Cerebellar nuclear complex (tissue), 1 donor: ENCODE measurements at places on chromosomes 1 and 21.

- DNase-seq, result no peak
Observed at GRCh38 chr1:242569867-242570266, 45.4 kb upstream of the PLD5 start.

DNA sequence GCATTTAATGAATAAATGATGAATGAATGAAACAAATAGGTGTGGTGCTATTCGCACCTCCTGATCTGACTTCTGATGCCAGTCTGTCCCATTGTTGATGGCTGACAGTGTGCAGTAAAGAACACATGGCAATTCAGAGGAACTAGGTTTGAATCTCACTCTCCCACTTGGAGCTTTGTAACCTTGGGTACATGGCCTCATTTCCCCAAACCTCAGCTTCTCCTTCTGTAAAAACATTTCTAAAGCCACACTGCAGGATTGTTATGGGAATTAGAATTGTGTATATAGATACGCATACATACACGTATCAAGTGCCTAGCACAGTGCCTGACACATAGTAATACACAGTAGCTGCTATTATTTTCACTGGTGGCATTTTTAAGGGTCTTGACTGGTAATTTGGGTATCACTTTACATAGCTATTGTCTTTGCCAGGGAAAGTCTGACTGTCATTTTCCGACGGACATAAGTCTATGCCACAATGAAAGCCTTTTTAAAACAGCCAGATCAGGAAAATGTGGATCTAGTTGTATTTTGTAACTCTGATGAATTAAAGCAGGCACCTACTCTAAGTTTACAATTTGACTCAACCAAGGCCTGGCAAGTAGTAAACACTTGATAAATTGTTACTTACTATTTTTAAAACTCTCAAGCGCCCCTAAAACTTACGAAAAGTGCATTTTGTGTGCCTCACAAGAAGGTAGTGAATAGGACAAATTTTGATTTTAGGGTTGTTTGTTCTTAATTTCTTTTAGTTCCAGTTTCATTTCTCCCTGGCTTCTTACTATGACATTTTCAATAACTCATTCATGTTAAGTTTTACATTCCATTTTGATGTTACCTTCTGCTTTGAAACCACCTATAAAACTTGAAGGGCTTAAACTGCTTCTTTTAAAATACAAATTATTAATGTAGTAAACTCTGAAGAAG, 164.4 kb downstream of the SDCCAG8 start:
- DNase-seq, result no peak

GRCh38 chr1:26828411-26828991, 2.0 kb downstream of the ZDHHC18 start:
- DNase-seq, result no peak

- no peak for DNase-seq
Observed at GRCh38 chr1:220250681-220251080, 21.6 kb downstream of the RAB3GAP2 start.

DNA sequence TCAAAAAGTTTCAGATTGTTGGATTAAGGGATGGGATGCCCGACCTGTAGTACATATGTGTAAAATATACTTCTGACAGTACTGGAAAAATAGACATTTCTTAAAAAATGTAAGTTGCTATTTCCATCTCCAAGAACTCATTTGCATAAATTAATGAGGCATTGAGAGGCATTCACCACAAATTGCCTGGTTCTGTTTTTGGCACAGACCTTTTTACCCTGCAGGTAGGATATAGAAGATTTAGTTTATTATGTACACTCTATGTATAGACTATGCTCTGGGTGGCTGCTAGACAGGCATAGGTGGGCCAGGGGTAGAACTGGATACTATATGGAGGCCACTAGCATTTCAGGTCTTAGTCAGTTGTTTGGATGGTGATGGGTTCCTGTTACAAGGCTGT, 8.0 kb downstream of the CCDC17 start:
- no peak for DNase-seq

- DNase-seq, result no peak
Observed at GRCh38 chr1:12453400-12454343, 164.3 kb downstream of the DHRS3 start.

DNA sequence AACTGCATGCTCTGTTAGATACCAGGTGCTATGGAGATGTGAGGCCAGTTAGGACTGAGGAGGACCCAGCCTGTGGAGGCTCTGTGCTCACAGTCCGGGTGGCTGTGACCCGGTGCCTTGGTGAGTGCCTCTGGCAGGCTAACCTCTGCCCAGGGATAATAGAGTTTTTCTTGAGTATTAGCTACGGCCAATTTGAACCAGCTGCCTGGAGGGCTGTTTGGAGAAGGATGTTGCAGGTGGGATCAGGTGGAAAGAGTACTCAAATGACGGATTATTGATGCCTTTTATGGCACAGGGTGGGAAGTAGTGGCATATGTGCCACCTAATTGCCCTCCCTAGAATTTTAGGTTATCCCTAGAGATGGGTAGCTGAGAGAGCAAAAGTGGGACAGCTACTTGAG, 182.7 kb downstream of the GRIK3 start:
- DNase-seq, result no peak

DNA sequence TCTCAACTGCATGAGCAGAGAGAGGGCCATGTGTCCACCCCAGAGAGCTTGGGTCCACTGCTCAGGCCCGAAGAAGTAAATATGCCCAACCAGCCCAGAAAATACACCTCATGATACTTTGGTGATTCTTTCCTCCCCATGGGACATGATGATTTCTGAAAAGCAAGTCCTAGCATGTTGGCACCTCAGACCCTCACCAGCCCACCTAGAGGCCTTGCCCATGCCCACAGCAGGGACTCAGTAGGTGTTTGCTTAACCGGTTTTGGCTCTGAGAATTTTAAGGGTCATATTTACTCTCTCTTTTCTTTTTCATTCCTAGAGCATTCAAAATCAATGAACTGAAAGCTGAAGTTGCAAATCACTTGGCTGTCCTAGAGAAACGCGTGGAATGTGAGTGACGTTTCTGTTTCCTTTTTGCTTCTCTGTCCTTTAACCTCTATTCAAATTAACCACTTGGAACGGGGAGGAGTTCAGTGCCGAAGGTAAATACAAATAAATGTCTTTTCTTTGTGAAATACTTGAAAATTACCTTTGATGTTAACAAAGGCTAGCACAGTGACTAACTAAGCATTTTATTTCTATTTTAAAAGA, 79.7 kb downstream of the PDE9A start:
- no peak for DNase-seq

- DNase-seq, result no peak
Observed at GRCh38 chr1:162284206-162284955, 92.3 kb downstream of the SPATA46 start.

DNA sequence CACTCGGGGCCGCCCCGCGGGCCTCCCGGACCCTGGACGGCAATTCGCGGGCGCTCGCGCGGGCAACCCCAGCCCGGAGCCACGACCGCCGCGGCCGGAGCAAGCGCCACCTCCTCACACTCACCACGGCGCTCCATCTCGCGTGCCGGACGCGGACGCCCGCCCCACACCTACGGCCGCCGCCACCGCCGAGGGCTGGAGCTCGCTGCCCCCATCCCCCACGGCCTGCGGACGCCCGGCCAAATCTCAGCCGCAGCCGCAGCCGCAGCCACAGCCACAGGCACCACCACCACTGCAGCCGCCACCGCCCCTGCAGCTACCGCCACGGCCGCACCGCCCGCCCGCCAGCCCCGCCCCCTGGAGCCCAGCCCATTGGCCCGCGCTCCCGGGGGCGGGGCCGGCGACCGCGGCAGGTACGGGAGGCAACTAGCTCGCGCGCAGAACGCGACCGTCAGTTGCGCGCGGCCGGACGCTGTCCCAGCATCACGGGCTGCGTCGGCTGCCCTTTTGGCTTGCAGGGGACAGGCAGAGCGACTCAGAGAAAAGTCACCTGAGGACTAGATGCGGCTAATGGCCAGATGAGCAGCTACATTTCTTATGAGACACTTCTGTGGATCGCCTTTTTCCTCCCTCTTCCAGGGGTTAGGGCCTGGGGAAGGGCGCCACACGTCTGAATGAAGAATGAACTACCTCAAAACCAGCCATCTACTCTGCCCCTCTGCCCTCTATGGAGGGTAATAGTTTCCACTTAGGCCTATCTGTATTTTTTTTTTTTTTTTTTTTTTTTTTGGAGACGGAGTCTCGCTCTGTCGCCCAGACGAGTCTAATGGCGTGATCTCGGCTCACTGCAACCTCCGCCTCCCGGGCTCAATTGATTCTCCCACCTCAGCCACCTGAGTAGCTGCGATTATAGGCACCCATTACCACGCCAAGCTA, at the start of gene ARHGAP29:
Gene ARHGAP29 (minus strand): TSS at position 294 of the 936 bp plus-strand sequence. CDS start 5,973 bp downstream, outside the sequence.
- no peak for DNase-seq

DNA sequence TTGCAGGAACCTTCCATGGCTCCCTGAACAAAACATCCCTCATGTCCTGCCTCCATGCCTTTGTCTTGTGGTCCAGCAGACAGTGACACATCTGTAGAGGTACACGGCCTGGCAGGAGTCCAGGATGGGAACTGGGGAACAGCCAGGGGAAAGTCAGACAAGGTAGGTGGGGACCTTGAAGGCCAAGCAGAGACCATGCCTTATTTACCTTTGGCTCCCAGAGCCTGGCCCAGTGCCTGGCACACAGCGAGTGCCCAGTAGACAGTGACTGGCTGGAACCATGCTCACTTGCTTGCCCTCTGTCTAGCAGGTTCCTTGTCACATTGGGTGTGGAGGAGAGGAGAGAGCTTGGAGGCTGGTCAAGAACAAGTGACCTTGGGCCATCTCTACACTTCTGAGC, 81.0 kb downstream of the BCAR3 start:
- DNase-seq, result no peak

- no peak for DNase-seq
Observed at GRCh38 chr1:202656057-202656456, 54.2 kb downstream of the SYT2 start.

- no peak for DNase-seq
Observed at GRCh38 chr1:81142099-81142826, 658.5 kb upstream of the ADGRL2 start.

DNA sequence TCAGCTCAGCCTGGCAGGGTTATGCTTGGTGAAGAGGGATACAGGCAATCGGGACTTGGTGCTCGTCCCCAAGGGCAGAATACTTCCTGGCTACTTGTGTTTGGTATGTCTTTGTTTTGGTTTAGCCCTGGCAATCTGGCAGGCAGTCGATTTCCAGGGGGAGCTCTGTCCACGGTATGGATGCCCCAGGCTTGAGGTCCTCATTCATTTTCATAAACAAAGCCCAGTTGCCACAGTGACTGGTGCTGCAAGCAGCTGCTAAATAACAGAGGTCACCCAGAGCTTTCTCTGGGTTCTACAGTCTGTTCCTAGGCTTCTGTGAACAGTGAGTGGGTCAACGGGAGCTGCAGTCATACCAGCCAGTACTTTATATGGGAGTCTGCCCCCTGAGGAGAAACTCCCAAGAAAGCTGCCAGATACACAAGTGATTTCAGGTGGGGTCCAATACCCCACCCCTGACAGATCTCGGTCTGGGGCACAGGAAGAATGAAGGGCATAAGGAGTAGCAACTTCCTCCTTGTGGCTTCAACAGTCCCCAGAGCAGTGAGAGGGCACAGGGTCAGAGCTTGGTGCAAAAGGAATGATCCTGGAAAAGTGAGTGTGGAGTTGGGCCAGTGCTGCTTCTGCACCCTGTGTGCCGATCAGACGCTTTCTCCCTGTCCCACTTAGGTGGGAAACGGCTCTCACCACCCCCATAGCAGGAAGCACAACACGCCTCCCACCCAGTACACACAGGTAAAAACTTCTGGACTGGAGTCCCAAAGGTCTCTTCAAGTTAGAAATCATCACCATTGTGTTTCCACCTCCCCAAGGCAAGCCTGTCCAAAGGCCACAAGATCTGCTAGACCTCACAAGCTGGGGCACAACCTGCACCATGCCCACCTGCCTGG, 55.5 kb downstream of the TGFBR3 start:
- DNase-seq, result no peak

- no peak for DNase-seq
Observed at GRCh38 chr1:78096976-78097375, 51.2 kb downstream of the GIPC2 start.

GRCh38 chr1:39098546-39099250, 72.5 kb downstream of the NDUFS5 start:
- peak; percentile 91 for DNase-seq

GRCh38 chr1:43890815-43891214, 42.8 kb upstream of the ARTN start:
- no peak for DNase-seq

GRCh38 chr1:199639453-199639852, 388.1 kb upstream of the NR5A2 start:
- no peak for DNase-seq

DNA sequence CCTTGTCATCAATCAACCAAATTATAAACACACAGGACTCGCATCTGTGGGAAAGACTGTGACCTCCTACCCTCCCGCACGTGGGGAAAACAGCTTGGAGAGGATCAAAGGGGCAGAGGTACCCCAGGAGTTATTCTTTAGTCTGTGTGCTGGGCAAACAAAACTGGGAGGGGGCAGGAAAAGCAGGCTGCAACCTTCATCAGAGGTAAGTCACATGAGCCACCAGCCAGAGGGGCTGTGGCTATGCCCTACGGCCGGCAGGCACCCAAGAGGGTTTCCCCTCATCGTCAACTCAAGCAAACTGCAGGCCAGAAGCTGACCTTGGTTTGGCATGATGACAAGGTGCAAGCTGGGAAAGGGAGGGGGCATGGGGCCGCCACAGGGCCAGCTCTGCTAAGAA, 12.5 kb downstream of the SMIM12 start:
- no peak for DNase-seq

- DNase-seq, result no peak
Observed at GRCh38 chr1:89941110-89941766, 53.7 kb upstream of the ZNF326 start.

DNA sequence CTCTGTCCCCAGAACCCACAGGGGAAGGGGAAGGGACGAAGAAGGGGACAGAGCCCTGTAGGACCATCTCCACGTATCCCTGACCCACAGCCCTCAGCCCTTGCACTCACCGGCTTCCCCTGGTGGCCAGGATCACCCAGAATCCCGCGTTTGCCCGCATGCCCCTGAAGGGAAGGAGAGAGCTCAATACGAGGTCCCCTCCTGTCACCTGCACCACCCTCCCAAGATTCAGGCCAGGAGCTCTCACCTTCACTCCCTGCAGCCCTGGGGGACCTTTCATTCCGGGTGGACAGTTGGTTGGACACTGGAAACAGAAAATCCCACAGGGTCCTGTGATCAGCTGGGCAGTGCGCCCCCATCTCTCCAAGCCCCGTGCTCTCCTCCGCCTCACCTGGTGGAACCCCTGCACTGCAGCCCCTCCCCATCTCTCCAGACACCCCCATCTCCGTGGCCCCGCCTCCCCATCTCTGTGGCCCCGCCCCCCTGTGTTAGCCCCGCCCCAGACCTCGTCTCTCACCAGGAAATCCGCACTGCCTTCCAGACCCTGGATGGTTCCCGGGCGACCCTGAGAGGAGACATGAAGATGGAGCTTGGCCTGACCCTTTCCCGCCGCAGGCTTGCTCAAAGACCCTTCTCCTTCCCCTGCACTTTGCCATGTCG, 6.0 kb downstream of the COL9A2 start:
- DNase-seq, result no peak

GRCh38 chr21:42367367-42368165, 1.2 kb upstream of the TFF1 start:
- DNase-seq, result no peak
